ENCODE measurements at places on chromosomes 11 and 22.

GRCh38 chr11:29336727-29337575 is 679.9 kb downstream of the KCNA4 start:
- DNase-seq, result no peak

DNA sequence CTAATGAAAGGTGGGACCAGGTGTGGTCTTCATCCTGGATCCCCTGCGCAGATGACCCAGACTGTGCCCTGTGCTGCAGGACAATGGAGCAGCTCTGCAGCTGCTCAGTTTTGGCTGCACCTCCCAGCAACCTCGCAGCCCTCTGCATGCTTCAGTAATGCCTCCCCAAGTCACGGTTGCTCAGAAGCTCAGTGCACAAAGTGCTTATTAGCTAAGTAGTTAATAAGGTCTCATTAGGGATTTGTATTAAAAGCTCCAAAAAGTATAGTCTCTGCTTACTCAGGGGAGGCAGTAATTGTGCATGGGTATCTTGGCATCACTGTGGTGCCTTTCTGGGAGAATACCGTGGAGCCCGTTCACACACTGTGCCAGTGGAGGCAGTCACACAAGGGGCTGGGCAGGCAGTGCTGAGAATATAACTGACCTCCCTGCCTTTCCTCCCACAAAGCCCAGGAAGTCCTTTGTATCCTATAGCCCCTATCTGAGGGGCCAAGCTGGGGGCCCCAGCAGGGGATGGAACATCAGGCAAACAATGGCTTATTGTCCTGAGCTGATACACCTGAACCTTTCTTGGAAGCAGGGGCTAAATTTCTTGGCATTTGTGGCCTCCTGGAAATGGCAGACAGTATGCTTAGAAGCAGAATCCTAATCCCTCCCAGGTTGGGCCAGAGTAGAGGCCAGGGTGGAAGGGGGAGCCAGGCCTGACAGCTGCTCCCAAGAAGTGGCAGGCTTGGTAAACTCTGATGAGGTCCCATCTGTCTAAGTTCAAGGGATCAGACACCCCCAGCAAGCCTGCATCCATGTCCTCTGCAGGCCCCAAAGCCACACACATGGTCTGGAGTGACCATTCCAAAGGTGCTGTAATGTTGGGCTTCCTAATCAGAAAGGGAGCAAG is 125.5 kb upstream of the PARVA start:
- DNase-seq, result no peak

- DNase-seq, result no peak
These were observed 19.5 kb upstream of the FLRT1 start for GRCh38 chr11:64015935-64016845.

DNA sequence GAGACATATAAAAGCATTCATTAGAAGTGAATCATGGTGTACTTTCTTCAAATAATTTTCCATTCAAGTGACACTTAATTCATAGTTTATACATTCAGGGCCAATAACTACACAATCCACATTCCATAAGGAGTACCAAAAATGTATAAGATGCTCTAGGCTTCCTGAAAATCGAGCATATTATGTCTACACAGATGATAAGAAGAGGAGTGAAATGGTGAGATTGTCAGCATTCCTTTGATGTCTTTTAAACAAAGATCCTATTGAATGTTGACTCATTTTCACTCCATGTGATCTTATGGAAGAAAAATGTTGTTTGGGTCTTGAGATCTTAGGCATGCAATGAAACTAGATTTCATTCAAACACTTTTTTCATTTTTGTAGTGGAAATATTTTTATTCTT is 843.2 kb downstream of the KCNA4 start:
- DNase-seq, result peak; percentile 12

DNA sequence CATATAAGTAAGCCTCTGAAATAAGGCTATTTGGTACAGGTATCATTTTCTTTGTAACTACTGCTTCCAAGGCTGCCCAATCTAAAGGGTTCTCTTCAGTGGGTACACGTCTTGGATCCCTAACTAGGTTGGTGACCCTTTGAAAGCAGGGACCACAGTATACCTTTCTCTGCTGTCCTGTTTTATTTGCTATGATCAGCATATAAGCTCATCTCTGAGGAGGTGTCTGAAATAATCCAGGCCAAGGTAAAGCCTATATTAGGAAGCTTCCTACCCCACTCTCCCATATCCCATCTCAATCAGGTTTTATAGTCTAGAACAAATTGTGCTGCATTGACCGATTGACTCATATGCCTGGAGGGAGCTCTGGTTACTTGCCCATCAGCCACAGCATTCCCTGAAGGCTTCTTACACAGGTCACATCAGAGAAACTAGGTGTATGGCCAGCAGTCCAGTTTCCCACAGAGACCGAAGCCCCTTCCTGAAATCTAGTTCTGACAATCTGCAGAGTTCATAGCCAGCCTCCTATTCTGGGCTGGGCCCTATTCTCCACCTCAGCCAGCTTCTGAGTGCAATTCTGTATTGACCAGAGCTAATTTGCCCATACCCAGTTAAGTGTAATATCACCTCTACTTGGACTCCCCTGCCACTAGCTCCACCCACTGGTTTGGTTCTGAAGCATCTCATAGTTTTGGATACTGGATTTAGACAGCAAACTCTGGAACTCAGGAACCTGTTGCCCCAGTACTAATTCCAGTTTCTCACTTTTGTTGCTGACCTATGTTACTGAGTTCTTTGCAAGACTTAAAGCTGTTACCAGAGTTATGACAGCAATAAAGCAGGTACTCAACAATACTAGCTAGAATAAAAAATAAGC is 62.1 kb upstream of the ARHGAP20 start:
- no peak for DNase-seq

GRCh38 chr11:104408630-104409029 is 244.7 kb upstream of the PDGFD start:
- DNase-seq, result no peak

GRCh38 chr22:34986523-34986922 is 79.4 kb upstream of the ISX start:
- no peak for DNase-seq

GRCh38 chr22:28883917-28884746 is 760 bp downstream of the ZNRF3 start:
- DNase-seq, result peak; percentile 12

DNA sequence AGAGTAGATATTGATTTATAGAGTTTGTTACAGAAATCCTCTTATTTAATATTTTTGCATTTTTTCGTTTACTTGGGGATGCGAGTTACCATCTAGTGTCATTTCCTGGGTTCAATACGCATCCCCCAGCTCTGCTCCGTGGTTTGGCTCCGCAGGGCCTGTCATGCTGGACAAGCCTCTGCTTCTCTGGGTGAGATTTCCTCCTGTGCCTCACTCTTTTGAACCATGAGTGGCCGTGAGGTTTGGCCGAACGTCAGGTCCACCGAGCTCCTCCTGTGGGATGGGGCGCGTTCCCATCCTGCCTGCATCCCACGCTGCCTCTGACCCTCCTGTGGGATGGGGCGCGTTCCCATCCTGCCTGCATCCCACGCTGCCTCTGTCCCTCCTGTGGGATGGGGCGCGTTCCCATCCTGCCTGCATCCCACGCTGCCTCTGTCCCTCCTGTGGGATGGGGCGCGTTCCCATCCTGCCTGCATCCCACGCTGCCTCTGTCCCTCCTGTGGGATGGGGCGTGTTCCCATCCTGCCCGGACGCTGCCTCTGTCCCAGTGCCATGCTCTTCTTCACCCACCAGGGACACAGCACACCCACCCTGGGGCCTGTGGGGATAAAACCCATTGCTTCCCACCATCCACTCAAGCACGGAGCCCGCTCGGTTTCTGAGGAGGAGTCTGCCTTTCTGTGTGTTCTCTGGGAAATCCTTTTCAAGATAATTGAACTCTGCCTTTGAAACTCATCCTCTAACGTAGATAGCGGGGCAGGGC is 506.8 kb downstream of the BRD1 start:
- no peak for DNase-seq

DNA sequence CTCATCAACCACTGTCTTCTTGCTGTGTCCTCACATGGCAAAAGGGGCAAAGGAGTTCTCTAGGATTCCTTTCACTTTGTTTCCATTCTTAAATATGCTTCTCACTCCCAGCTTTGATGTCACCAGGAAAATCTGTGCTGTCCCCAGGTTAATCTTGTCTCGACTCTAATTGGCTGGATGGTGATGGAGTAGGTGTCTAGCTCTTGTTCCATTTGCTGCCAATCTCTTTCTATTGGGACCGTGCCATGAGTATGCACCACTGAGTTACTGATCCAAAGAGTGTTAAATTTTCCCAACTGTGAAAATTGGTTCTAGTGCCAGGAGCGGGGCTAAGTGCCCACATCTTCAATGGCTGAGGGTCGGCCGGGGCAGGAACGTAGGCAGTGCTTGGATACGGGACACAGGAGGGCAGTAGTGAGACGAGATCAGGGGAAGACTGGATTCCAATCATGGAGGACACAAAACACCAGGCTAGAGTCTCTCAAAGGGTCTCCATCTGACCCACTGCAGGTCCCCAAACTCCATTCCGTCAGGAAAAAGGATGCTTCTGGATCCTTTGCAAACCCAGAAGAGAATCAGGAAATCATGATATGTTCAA is 47.7 kb upstream of the CSNK2A3 start:
- peak; percentile 12 for DNase-seq

DNA sequence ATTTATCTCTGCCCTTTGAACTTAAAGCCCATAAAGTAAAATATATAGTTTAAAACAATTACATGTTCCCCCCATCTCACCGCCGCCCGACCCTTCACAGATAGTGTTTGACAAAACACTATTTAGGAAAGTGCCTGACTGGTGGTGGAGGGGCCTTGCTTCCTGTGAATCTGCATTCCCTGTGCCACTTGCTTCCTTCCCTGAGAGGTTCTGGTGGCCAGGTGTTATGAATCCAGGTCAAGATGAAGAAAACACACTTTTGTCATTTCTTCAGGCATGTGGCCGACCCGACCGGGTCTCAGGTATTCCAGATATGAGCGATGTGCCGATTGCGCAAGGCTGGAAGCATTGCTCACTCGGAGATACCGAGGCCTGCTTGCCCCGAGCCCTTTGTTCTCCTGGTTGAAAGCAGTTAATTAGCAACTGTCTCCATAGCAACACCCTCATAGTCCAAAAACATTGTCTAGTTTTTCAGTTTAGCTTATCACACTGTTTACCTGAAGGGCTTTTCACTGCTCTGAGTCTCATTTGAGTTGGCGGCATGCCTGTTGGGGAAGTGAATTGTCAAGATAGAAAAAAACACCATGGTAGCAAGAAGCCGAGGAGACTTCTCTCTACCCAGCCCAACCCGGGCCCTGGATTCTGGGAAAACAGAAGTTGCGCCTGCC is 128.3 kb downstream of the TEAD1 start:
- peak; percentile 97 for DNase-seq

DNA sequence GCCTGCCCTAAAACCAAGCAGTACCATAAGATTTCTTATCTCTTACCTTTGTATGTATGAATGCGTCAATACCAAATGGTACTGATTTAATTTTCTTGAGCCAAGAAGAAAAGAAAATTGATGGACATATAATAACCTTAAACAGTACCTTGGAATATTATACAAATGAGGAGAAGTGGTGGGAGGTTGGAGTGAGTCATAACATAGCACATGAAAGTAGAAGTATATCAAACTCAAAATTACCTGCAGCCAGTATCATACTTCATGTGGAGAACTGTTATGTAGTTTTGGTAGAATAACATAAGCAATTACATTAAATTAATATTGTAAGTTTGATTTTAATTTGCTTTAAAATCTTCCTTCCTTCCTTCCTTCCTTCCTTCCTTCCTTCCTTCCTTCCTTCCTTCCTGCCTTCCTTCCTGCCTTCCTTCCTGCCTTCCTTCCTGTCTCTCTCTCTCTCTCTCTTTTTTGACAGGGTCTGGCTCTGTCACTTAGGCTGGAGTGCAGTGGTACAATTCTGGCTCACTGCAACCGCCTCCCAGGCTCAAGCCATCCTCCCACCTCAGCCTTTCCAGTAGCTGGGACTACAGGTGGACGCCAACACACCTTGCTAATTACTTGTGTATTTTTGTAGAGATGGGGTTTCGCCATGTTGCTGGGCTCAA is 460.9 kb upstream of the CCDC90B start:
- no peak for DNase-seq

- no peak for DNase-seq
These were observed 5.7 kb downstream of the ZFTA start for GRCh38 chr11:63762654-63763495.

GRCh38 chr11:68743539-68743938 is 7.8 kb downstream of the TESMIN start:
- no peak for DNase-seq

- no peak for DNase-seq
These were observed 50.4 kb upstream of the ARHGAP20 start for GRCh38 chr11:110762590-110762989.

DNA sequence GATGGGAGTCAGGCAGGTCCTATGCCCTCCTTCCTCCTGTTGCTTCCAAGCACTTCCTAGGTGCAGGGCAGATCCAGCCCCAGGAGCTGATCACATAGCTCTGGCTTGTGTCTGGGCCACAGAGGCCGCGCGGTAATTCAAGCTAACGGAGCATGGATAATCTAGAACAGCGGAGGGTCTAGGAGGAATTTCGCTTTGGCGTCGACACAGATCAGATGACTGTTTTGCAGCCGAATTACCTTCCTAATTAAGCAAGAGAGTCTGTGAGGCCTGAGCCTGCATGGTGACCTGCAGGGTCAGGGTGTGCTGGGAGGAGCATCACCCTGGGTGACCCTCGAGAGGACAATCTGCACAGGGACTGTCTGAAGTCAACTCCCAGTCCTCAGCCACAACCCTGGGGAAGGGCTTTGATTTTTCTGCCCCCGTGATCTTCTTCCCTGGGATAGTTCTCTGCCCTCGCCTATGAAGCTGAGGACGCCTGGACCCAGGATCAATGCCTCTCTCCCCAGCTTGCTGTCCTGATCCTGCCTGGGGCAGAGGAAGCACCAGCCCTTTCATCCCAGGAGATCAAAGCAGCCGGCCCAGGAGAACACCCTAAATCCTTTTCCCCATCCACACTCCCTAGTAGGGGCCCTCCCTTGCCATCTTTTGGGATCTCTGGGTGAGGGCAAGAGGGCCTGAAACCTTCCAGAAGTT is 11.0 kb downstream of the NECTIN1 start:
- DNase-seq, result no peak

DNA sequence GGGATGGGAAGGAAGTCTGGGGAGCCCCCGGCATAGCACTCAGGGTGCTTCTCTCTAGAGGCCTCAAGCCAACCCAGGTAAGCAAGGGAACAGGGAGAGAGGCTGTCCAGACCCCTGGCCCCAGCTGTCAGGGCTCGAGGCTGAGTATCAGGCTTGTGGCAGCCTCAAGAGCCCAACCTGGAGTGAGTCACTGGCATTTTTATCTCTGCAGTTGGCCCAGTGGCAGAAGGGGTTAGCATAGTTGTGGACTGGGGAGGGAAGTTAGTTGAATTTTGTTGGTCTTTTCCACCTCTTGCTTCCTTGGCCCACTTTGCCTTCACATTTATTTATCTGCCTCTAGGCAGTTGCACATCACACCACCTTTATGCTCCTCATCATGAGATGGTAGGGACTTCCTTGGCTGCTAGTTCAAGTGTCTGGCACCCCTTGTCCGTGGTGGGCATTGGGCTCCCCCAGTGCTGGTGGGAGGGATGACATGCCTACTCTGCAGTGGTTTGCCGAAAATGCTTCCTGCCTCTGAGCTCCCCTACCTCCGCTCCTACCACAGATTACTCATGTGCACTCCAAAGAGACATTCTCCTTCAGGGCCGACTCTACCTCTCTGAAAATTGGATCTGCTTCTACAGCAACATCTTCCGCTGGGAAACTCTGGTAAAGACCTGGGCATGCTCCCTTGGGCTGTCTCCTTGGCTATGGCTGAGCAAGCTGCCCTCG is 60.1 kb downstream of the SCN3B start:
- no peak for DNase-seq
